ENCODE measurements at places on chromosomes 2 and 18.

GRCh38 chr2:222548992-222549391 is 106.9 kb downstream of the FARSB start:
- no peak for DNase-seq

- no peak for DNase-seq
These were observed 44.5 kb downstream of the CCDC74A start for GRCh38 chr2:131572175-131572574.

DNA sequence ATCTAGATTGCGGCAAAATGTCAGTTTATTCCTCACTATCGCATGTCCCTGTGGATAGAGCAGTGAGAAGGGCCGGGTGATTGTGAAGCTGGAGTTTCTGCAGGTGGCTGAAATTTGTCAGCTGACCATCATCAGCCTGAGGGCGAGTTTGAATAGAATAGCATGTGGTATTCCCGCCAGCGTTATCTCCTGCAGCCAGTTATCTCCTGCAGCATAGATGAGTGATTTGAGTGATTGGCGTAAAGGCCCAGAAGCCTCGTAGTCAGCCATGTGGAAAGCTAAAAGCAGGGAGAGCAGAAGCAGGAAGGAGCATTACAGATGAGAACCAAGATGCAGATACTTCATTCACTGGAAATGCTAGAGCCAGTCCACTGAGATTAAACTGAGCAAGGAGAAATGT is 65.5 kb downstream of the CABLES1 start:
- no peak for DNase-seq

DNA sequence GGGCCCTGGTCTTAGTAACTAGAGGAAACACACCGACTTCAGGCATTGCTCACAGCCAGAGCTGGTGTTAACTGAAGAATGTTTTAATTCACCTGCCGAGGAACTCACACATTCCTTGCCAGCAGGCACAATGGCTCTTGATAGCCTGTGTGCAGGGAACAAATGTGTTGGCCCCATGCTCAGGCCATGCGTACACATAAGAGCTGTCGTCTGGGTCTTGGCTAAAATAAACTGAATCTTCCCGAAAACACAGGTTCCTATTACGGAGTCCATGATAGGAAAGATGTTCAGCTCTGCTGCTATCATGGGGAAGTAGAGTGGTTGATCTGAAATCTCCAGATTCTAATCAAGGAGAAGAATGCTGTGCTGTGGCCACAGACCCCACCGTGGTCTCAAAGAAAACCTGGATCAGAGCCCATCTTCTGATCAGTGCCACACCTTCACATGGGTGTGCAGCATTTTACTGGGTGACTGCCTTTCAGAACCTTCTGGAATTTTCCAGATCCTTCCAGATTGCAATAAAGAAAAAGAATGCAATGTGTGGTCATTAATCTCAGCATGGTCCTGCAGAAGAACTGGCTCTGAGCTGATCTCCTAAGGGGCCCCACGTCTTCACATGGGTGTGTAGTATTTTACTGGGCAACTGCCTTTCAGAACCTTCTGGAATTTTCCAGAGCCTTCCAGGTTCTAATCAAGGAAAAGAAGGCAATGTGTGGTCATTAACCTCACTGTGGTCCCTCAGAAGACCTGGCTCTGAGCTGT is 17.2 kb downstream of the MBP start:
- no peak for DNase-seq

DNA sequence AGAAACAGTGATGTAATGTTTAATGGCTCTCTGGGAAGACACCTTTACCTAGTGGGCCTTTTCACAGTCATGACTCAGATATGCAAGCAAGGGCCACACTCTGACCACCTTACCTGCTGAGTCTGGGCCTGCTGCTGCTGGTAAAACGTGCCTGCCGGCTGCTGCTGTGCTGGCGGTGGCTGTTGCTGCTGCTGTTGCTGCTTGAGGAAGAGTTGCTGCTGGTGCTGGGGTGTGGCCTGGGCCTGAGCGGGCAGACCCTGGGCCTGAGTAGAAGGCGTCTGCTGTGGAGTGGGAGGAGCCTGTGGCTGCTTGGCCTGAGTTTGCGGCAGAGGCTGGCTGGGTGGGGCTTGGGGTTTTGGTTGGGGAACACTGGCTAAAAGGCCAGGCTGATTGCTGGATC is 81.6 kb upstream of the NFU1 start:
- DNase-seq = no peak

- no peak for DNase-seq
These were observed 6.8 kb upstream of the CD207 start for GRCh38 chr2:70842401-70842800.

DNA sequence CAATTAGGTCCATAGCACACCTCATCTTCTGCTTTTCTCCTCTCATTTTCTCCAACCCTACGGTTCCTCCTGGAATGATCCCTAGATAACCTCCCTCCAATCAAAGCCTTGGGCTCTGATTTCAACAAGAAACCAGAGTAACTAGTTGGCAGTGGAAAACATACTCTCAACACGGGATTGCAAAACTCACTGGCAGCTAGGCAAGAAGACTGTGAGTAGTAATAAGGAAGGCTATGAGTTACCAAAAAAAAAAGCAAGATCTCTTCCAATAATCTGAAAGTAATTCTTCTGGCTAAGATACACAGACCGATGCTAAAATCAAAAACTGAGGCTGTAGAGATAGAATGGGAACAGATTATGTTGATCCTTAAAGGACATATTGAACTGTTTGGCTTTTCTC is 28.4 kb upstream of the CCDC102B start:
- no peak for DNase-seq

- DNase-seq = no peak
These were observed 60.9 kb upstream of the OSR1 start for GRCh38 chr2:19419211-19419880.

- peak; percentile 43 for DNase-seq
These were observed 121.1 kb downstream of the ACOXL start for GRCh38 chr2:110853516-110853915.

- no peak for DNase-seq
These were observed 45.8 kb upstream of the SMIM21 start for GRCh38 chr18:75473316-75473715.

DNA sequence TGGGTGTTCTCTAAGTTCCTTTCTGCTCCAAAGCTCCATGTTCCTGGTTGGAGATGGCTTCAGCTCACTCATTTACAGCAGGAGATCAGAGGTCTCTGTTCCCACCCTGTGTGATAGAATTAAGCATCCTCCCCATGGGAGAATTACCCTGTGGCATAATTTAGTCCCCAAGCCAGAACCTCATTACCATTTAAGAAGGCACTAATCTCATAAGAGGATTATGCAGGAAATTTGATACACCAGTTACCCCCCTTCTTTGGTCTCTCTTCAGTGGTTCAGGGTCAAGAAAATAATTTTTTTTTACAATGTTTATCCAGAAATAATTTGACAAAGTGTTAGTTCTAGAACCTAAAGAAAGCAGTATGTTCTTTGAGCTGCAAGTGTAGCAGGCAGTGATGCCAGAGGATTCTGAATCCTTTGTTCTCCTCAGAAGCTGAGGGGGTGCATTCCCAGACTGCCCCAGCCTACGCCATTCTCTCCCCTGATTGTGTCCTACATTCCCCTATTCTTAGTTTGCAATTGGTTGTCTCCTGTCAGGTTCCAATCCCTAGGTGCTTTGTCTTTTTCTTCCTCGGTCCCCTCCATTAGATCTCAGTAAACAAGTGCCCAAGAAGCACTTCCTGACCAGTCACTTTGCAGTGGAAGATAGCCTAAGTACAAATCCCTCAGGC is 163.6 kb downstream of the PRKCE start:
- no peak for DNase-seq

DNA sequence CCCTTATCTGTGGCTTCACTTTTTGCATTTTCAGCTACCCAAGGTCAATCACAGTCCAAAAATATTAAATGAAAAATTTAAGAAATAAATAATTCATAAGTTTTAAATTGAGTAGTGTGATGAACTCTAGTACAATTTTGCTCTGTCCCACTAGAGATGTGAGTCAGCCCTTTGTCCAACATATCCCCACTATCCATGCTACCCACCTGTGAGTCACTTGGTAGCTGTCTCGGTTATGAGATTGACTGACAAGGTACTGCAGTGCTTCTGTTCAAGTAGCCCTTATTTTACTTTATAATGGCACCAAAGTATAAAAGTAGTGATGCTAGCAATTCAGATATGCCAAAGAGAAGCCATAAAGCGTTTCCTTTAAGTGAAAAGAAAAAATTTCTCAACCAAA is 28.8 kb downstream of the ADCY3 start:
- DNase-seq = no peak

GRCh38 chr2:121260370-121261154 is 24.4 kb downstream of the TFCP2L1 start:
- peak; percentile 54 for DNase-seq

- DNase-seq = no peak
These were observed 32.3 kb upstream of the VWC2L start for GRCh38 chr2:214378455-214379103.

GRCh38 chr2:4416431-4416830 is 713.1 kb downstream of the DCDC2C start:
- no peak for DNase-seq

DNA sequence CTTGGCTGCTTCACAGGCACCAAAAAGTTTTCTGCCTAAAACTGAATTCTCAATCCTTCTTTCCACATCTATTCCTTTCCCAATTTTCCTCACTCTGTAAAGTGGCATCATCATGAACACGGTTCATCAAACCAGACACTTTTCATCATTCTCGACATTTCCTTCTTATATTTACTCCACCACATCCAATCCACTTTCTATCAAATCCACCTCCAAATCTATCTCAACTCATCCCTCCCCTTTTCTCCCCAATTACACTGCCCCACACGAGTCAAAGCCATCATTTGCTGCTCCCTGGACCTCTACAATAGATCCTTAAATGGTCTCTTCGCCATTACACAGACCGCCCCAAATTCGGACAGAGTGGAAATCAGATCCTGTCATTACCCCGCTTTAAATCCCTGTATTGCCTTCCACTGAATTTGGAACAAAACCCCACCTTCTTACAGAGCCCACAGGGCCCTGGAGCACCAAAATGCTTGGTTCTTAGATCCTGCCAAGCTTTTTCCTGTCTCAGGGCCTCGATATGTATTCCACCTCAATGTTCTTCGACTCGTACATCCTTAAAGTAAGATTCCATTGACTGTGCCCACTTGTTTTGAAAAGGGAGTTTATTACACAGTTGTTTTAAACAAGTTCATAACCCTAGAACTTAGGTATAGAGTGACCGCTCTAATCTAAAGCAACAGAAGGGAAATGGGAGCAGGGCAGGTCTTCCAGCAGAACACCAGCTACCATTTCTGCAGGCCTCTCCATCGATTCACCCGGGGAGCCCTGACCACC is 856 bp downstream of the ACAA2 start:
- no peak for DNase-seq

- DNase-seq = no peak
These were observed 329.1 kb downstream of the SATB2 start for GRCh38 chr2:199128476-199129229.

- no peak for DNase-seq
These were observed 26.6 kb downstream of the LRP1B start for GRCh38 chr2:142104134-142104758.

- no peak for DNase-seq
These were observed 2148.5 kb upstream of the PIK3C3 start for GRCh38 chr18:39806525-39806924.

GRCh38 chr2:191165176-191165643 is 14.4 kb upstream of the STAT4 start:
- no peak for DNase-seq
